Stimulated activated CD4-positive, alpha-beta T cell treated with anti-CD3 and anti-CD28 coated beads, Interleukin-1b, Interleukin-23, amount 100 ng/mL, for 24 hours (primary cell): ENCODE measurements at places on chromosomes 11 and 22.

DNA sequence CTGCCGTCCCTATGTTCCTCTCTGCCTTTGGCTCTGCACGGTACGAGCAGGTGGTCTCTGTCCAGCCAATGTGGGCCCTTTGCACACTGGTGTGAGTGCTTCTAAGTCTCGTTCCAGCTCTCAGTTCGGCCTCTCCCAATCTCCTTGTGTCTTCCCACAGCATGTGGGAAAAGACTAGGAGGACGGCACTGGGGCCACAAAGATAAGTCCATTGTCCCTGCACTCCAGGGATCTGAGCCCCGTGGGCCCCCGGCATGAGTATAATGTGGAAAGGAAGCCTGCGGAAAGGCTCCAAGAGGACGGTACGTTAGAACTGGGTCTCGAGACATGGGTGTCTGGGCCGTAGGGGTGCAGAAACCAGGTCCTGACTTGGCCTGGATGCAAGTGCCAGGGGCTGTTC, 16.4 kb downstream of the MYEOV start:
- no peak for DNase-seq

GRCh38 chr11:27348340-27348873, 14.6 kb downstream of the CCDC34 start:
- no peak for DNase-seq

GRCh38 chr11:69243496-69244200, 50.3 kb upstream of the MYEOV start:
- DNase-seq: no peak

DNA sequence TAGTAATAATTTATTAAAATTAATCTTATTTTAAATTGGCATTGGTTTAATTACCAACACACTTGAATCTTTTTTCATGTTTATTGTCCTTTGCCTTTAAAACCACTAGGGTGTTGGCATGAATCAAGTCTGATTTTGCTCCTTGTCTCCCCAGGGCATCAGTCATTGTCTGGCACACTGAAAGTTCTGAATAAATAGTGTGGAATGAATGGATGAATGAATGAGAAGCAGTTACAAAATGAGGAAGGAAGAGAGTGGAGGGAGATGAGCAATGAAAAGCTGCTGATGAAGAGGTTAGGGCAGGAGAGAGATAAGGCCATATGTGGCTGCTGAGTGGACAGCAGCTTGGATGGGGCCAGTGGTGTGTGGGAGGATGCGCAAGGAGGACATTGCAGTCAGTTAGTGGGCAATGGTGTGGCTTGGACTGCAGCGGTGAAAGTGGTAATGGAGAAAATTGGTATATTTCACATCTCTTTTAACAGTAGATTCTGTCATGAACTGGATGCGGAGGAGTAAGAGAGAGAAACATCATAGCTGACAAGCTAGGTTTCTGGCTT, 132.0 kb downstream of the SPON1 start:
- no peak for DNase-seq

- DNase-seq: peak; percentile 44
These were observed 9.7 kb downstream of the FXYD2 start for GRCh38 chr11:117814766-117815261.

DNA sequence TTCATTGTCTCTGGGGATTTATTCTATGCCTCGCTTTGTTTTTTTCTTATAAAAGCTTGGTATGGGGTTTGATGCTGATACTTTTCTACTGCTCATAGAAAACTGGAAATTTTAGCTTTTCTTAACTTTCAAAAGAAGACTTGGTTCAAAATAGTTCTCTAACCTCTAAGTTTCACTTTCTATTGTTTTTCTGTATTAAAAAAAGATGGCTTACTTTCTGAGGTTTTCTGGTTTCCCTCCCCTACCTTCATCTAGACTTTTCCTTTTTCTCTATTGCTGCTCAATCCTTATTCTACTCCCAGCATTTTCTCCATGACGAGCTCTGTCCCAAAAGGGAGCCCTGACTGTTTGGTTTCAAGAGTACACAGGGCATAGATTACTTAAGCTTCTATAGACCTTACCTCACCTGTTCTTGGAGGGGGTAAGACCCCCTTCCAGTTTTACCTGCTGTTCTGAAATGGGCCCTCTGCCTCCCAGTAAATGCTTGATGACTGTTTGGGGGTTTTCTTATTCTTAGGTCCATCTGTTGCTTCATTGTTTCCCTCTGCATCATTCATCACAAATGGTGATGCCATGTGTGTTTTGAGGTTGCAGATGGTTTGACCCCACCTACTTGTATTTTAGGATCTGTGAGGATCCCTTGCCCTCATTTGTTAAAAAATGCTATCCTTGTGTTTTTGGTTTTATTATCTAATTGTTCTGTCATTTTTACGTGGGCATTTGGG, 29.5 kb downstream of the DNHD1 start:
- DNase-seq: no peak

DNA sequence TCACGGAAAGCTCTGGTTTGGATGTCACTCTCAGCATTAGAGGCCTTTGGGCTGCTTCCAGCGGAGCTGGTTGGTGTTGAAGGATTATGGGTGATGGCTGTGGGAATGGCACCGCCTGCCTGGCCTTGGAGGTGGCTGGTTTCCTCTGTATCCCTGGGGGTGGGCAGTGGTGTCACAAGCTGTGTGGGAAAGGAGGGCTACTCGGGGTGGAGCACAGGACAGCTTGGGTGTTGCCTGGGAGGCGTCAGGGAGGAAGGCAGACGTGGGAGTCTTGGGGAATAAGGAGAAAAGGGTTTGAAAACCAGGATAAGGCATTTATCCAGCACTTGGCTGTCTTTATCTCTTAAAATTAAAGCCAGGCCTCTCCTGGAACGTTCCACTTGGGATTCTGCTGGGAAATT, 71.8 kb downstream of the ADAMTS15 start:
- no peak for DNase-seq

- no peak for DNase-seq
These were observed 98.8 kb downstream of the PKNOX2 start for GRCh38 chr11:125263268-125263790.
